Left cardiac atrium (tissue), 4 donors: ENCODE measurements at places on chromosomes 2 and 18. TPM values are rescaled to one million over a fixed set of nuclear protein-coding genes. Genes with fewer than 3 reads are reported as not detected.

ACVR2A gene
- 13.4 TPM for total RNA-seq

UCN gene
- total RNA-seq, result 1.6 TPM

LINC00305 gene
- not detected for total RNA-seq

FABP1 gene
- not detected for total RNA-seq

IL36G gene
- not detected for total RNA-seq

TMEM247 gene
- total RNA-seq, result not detected
